ENCODE measurements at places on chromosomes 4 and X.

DNA sequence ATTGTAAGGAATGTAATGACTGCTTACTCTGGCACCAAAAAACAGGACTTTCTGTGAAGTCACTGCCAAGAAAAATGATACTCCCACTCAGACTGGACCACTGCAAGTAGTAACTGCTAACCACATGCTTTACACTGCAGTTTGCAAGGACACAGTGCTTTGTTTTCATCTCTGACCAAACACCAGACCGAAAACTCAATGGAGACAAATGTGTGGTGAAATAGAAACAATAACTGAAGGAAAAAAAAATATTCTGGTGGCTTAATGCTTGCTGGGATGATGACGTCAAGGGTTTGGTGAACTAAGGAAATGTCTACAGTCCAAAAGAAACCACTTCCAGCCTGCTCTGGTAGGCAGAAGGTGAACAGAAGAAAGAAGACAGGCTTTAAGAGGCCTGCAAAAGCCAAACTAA, 13.2 kb downstream of the GPC4 start:
- DNase-seq = no peak

DNA sequence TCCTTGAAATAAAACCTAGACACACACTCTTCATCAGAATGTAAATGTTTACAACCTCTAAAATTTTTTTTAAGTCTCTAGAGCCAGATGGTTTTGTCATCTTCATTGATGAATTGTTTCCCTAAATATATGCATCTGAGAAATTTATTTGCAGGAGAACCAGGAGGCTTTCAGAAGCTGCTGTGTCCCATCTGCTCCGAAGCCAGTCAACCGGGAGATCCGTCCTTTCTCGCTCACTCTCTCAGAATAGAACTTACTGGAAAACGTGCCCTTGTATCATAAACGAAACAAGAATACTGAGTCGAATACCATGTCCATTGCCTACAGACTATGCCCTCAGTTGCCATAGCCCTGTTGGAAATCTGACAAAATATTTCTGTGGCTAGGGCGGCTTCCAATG, 103.5 kb downstream of the SLC34A2 start:
- DNase-seq = no peak

- no peak for DNase-seq
Measured at GRCh38 chr4:5609306-5610007, 98.9 kb downstream of the EVC2 start.

GRCh38 chr4:77433418-77433733, 172.2 kb upstream of the CXCL13 start:
- no peak for DNase-seq

DNA sequence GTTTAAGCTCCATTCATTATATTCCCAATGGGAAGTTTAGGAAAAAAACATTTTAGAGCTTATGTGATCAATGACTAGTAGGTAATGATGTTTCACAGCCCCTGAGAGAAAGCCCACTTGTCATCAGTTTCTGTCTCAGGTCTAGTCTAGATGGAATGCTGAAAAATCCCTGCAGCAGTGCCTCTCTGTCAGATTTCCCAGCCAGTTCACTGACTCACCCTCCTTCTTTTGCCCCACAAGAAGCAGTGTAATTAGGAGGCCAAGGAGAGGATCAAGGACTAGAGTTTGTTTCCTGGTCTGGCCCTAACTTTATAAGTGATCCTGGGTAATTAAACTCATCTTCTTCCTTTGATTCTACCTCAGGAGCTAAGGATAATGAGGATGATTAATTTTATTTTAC, 118.7 kb upstream of the ANXA3 start:
- no peak for DNase-seq

DNA sequence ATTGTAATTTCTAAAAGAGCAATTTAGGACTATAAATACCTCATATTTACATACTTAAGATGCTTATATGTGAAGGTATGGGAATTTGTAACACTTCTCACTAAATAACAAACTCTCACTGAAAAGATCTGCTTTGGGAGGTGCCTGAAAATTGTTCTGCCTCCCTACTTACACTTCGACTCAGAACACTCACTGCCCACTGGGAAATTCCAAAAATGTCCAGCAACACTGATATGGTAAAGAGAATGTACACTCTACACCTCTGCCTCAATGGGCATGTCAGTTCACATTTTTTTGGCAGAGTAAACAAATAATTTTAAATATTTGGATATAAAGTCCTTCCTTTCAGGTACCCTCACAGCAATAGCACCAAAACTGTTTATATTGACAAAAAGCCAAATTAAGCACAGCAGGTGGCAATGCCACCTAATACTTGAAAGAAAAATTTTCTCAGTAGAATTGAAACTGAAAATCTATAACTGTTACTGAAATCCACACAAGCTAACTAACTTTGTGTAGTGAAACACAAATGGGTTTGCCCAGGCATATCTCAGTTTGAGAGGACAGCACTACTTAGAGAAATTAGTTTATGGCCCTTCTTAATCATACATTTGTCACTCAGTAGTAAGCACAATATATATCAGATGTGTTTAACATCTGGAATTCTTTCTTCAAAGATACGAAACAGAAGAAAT, 67.1 kb downstream of the PRDM5 start:
- no peak for DNase-seq

DNA sequence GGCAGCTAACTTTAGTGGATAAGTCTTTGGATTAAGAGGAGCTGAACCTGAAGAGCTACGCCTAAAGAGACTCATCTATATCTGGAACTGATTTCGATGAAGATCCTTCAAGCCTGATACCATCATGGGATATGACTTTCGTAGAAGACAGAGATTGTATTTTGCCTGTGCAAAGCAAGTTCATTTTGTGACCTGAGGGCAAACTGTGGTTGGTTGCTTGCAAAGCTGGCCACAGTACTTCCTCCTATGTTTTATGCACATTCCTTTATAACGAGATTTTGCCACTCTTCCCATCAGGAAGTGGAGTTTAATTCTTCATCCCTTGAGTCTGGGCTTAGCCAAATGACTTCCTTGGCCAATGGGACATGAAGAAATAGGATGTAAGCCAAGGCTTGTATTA, 519.3 kb upstream of the NR3C2 start:
- no peak for DNase-seq

Data from activated T-cell treated with anti-CD3 and anti-CD28 coated beads for 4 hours (primary cell).